Fibroblast of skin of right biceps (primary cell): ENCODE measurements at places on chromosomes 13 and 19.

DNA sequence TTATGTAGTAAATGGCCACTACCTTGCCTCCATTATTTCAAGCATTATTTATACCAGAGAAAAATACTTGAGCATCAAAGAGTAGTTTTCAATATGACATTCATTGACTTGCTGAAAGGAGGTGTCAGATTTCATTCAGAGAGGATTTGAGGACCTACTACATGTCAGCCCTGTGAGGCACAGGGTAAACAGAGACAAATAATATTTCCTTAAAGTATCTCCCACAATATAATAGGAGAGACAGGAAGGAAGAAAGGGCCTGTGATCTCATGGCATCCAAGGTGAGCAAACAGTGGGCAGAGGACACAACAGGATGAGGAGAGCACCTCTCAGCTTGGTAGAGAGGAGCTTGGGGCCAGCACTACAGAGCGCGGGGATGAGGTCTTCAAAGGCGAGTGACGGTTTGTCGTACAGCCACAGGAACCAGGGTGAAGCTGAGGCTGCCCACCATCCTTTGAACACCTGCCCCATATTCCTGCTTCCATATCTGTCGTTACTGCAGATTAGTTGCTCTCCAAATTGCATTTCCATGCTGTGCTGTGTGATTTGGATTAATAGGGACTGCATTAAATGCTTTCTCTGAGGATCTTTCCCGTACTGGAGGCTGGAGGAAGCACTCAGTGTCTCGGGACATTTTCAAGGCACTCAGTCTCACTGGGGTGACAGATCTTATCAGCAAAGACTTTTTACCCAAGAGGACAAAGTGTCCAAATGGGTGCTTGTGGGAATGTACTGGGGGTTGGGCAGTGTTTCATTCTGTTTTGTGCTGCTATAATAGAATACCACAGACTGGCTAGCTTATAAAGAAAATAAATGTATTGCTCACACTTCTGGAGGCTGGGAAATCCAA, 59.2 kb downstream of the GJA3 start:
- no peak for DNase-seq

GRCh38 chr13:58977085-58977484, 1186.6 kb downstream of the DIAPH3 start:
- DNase-seq = no peak

- peak; percentile 46 for DNase-seq
Measured at GRCh38 chr13:62294244-62294643, 878.6 kb upstream of the PCDH20 start.

DNA sequence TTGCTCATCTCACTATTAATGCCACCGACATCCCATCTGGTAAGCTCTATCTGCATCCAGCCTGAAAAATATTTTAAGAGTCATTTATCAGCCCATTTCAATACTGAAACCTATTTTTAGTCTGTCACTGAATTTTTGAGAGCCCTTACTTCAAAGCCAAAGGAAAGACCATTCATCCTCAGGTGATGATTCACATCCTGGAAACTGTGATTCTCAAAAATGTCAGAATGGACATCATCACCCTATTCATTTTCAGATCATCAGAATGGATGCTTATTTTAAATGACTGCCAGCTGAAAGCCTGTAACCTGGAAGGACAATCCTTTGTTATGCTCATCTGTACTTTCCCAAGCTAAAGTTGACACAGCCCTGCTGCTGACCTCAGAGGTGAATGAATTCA, 27.0 kb downstream of the TNFSF11 start:
- peak; percentile 80 for DNase-seq

GRCh38 chr13:45289936-45290563, 50.9 kb downstream of the TPT1 start:
- DNase-seq = no peak

- no peak for DNase-seq
Measured at GRCh38 chr13:111401151-111401550, 80.7 kb downstream of the TEX29 start.

GRCh38 chr13:32642316-32642715, 56.1 kb downstream of the PDS5B start:
- no peak for DNase-seq

GRCh38 chr19:49937750-49938381, 8.6 kb upstream of the NUP62 start:
- DNase-seq = peak; percentile 64

DNA sequence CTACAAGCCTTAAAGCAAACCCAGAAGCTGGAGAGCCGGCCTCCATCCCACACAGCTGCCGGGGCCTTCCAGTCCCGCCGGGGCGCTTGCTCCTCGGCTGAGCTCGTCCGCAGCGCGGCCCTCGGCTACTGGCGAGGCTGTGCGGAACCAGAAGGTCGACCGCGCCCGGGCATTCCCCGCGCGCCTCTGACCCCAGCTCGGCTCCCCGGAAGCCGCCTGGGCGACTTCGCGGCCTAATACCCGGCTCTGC, 863 bp downstream of the ANKRD10 start:
- no peak for DNase-seq

GRCh38 chr13:99548448-99548847, 47.2 kb downstream of the TM9SF2 start:
- no peak for DNase-seq

- DNase-seq = no peak
Measured at GRCh38 chr13:52706081-52706480, 33.5 kb downstream of the CNMD start.

DNA sequence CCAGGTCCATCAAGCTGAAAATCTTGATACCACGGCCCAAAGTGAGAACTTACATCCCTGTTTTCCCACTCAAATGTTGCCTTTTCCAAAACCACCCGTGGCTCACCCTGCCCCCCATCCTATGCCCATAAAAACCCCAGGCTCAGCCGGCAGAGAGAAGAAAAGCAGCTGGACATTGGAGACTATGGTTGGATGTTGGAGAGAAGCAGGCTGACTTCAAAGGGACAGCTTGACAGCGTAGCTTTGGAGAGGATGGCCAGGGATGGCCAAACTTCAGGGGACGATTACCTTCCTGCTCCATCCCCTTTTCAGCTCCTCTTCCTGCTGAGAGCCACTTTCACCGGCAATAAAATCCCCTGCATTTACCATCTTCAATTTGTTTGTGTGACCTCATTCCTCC, 3.5 kb upstream of the ZNF792 start:
- no peak for DNase-seq

DNA sequence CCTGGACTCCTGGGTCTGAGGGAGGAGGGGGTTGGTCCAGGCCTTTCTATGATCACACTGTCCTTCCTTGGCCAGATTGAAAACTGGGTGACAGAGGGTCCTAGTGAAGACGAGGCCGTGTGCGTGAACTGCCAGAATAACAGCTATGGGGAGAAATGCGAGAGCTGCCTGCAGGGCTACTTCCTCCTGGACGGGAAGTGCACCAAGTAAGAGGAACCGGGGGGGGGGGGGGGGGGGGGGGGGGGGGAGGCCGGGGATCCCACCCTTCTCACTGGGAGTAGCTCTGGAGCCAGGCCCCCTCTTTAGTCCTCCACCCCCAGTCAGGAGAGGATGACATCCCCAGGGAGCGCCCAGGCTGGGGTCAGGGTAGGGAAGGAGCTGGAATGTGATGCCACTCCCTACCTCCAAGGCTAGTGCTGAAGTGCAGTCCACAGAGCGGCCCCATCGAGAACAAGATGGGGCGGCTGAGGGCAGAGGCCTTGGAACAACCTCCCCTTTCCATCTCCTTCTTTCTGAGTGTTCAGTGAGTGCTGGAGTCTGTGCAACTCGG, 19.4 kb downstream of the CNFN start:
- DNase-seq = no peak

DNA sequence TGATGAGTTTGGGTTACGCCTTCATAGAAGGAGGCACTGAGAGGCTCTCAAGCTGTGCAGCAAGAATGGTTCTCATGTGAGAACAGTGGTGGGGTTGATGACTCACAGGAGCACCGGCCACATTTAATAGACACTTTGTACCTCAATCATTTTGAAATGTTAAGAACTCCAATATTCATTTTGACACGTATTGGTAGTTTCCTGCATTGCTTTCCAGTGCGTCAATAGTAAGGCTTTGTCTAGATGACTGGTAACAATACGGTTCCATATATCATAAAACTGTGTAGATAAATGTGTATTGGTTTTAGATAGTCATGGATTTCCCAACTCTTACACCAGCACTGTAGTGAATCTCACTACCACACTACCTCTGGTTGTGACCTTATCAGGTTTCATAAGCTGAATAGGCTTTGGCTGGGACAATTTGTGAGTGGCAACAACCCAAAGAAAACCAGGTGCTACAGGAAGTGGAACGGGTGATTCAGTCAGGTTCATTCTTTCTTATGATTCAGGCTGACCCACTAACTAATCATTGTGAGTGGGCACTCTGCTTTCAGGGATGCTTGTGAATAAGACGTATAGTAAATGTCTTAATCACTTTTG, 362.6 kb downstream of the KLF5 start:
- DNase-seq = peak; percentile 32

GRCh38 chr19:3968556-3969434, 2.1 kb downstream of the DAPK3 start:
- peak; percentile 100 for DNase-seq

- no peak for DNase-seq
Measured at GRCh38 chr13:58687148-58687547, 1055.6 kb downstream of the PCDH17 start.

- DNase-seq = peak; percentile 34
Measured at GRCh38 chr13:48159401-48159800, 64.5 kb upstream of the MED4 start.

GRCh38 chr19:46728208-46728607, 11.3 kb upstream of the PRKD2 start:
- DNase-seq = no peak

DNA sequence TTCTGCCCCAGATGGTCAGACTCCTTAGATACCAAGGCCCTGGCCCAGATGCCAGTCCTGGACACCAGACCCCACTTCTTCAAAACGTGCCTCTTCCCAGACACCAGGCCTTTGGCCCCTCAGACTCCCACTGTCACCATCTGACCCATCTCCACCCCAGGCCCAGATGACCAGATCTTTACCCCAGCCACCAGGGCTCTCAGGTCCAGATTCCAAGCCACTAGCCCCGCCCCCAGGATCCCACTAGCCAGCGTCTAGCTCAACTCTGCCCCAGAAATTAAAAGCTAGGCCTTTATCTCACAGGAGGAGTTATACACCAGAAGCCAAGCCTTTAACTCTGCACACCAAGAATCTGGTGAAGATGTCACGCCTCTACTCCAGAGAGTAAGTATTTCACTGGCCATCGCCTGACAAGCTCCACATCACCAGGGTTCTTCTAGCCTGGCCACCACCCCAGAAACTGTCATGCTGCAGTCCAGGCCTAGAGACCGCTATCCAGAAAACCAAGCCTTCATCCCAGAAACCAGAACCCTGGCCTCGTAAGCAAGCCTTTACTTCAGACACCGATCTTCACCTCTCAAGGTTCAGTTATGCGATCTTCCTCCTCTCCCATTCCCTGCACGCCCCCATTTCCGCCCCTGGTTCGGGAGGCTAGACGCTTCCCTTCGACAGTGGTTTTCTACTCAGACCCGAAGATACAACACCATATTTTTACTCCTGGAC, 595 bp downstream of the XAB2 start:
- no peak for DNase-seq

DNA sequence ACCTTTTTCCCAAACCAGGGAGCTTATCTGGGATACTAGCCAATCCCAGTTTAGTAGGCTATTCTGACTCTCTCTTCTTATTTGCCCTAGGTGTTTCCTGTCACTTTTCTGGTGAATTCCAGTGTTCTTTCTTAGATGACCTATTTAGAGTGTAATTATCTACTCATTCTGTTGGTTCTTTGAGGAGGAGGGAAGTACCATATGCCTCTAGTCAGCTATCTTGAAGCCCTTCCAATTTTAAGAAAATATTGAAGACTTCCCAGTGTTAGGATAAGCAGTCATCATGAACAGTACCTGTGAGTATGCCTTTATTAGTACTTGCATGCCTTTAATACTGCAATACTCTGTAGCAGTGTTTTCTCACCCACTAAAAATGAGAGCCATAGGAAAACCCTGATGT, 724.3 kb upstream of the SLITRK1 start:
- DNase-seq = no peak

GRCh38 chr13:26378116-26378515, 124.2 kb downstream of the CDK8 start:
- DNase-seq = no peak

DNA sequence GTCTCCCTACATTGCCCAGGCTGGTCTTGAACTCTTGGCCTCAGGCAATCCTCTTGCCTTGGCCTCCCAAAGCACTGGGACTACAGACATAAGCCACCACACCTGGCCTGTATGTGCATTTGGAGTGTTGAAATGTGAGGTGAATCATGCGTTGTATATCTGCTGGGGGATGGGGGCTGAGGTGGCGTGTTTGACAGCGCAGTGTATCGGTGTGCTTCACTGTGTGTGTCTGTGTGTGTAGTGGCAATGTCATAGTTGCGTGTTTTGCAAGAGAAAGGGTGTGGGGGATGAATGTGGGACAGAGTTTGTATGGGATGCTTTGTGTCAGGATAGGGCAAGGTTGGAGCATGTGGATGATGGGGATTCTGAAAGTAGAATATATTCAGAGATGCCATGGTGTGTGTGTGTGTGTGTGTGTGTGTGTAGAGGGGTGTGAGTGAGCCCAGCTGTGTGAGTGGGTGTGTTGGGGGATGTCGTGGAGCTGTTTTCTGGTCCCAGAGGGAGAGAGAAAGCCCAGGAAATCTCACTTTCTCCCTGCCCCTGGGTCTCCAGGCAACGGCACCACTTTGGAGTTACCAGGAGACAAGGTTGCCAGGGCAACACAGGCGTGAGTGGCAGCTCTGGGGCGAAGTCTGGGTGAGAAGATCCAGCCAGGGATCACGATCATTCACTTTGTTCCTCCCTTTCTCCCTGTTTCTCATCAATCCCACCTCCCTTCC, 1.1 kb upstream of the SWSAP1 start:
- DNase-seq = peak; percentile 13

DNA sequence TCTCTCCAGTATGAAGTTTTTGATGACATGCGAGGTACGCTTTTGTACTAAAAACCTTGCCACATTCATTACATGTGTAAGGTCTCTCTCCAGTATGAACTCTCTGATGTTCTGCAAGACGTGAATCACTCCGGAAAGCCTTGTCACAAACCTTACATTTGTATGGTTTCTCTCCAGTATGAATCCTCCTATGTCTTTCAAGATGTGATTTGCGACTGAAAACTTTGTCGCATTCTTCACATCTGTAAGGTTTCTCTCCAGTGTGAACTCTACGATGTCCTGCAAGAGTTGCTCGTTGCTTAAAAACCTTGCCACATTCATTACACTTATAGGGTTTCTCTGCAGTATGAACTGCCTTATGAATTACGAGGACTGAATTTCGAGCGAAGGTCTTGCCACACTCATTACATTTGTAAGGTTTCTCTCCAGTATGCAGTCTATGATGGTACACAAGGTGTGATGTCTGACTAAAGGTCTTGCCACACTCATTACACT, 16.5 kb downstream of the ZNF320 start:
- DNase-seq = no peak
